Right renal pelvis (tissue), 4 donors: ENCODE measurements at places on chromosomes 3 and 15.

DNA sequence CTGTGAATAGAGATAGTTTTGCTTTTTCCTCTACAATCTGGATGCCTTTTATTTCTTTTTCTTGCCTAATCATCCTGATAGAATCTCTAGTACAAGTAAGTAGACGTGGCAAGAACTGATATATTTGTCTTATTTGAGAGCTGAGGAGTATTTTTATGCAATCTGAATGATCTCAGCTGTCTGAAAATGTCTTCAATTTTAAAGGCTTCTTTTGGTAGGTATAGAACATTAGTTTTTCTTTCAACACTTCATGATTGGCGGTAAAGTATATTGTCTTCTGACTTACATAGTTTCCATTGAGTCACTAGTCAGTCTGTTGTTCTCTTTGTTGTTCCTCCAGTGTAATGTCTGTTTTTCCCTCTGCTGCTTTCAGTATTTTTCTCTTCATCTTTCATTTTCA lies 31.3 kb downstream of the MGA start:
- DNase-seq = no peak

DNA sequence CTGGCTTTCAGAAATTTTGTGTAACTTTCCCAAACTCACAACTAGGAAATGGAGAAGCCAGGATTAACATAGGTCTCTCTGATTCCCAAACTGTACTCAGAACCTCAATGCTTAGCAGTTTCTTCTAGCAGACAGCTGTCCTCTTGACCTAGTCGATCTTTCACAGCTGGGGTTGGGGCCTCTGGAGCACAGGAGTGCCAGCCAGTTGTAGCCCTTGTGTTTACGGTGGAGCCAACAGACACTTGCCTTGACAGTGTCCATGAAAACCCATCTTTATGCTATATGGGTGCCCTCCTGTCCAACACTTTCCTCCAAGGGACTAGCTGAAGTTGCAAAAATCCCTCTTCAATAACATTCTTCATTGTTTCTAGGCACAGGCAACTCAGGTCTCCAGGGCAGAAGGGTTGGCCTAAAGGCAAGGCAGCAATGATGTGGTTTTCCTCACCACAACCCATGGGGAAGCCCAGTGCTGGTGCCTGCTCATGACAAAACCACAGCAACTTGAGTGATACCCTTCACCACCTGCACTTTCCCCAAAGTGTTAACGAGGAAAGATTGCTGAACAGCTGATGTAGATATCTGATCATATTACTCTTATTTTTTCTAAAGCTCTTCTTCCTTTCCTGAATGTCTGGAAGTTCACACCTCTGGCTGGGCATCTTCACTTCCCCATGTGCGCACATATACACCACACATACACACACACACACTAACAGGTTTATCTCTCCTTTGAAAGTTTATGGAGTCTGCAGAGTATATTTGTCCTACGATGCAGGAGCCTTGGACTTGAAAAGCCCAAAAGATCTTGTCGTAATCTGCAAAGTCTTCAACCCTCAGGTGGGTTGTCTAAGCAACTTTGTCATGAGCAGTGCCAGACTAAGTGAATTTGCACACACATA lies 11.0 kb upstream of the KNG1 start:
- no peak for DNase-seq

DNA sequence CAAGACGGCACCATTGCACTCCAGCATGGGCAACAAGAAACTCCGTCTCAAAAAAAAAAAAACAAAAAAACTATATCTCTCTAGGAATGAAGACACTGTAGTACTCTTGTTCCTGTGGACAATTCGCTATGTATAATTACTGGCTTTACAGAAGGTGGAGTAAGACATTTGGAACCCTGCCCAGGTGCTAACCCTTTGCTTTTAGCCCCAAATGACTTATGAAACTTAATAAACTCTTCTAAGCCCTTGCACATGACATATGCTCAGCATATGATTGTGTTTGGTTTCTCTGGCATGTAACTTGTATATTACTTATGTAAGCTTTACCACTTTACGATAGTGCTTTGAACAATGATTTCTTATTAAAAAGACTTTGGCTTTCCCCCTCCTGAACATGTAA lies 27.3 kb upstream of the PRTG start:
- DNase-seq = no peak

DNA sequence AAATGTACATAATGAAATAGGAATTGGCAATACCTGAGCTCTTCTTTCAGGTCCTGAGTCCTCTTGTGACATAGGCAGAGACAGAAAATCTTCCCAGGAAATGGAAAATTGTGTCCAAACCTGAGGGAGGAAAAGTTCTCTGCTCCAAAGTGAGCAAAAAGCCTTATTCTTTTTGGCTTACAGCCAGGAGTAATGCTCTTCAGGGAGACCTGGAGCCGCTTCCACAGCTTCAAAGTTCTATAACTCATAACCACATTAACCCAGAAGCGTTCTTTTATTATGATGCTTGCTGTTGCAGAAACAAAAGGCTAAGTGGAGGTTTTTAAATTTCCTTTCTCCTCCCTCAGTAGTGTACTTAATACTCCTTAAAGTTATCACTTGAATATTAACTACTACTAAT lies 633 bp downstream of the IGSF10 start:
- no peak for DNase-seq

GRCh38 chr3:193970773-193971206 lies 165.2 kb upstream of the HES1 start:
- no peak for DNase-seq

DNA sequence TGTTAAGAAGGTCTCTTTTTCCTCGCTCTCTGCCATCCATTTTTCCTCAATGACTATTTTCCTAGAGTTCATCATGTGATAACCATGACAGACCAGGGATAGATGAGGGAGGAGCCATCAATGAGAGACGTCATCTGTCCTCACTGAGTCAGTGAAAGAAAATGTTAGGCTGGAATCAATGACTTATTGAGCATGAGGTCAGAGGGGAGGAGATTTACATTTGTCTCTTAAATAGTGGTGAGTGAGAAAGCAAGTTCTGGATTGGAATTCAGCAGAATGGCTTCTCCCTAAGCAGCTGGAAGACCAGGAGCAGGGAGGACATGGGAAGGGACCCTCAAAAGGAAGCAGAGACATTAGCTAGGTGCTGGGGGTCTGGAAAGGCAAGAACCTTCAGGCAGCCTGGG lies 28.2 kb upstream of the USP3 start:
- DNase-seq = no peak

- DNase-seq = no peak
These were observed 8.4 kb downstream of the ACSBG1 start for GRCh38 chr15:78225783-78226541.

GRCh38 chr3:148075771-148076716 lies 621.7 kb upstream of the AGTR1 start:
- DNase-seq = no peak

GRCh38 chr3:15657016-15657415 lies 55.5 kb downstream of the BTD start:
- DNase-seq = no peak

GRCh38 chr3:20700714-20701113 lies 514.7 kb upstream of the SGO1 start:
- no peak for DNase-seq

DNA sequence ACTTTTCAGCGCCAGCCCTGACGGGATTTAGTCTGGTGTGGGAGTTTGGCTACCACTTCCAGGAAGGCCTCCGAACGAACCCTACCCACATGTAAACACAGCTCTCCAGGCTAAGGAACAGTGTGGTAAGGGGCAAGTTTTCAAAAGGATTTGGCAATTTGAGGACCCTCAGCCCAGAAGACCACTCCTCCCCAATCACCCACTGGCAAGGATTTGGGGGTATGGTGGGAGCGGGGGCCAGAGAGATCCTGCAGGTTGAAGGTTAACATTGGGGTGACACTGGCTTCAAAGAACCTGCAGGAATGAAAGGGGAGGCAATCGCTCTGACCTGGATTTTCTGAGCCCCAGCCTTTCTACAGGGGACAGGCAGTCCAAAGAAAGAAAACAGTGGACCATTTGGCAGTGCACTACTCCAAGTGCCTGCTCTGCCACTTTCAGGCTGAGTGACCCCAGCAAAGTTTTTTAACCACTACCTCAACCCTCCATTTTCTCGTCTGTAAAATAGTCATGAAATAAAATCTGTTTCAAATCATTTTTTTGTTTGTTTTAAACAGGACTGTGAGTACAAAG lies 34.5 kb downstream of the ZIC4 start:
- DNase-seq = no peak
